Ascending aorta (tissue), 2 donors: ENCODE measurements at places on chromosomes 5 and 9.

DNA sequence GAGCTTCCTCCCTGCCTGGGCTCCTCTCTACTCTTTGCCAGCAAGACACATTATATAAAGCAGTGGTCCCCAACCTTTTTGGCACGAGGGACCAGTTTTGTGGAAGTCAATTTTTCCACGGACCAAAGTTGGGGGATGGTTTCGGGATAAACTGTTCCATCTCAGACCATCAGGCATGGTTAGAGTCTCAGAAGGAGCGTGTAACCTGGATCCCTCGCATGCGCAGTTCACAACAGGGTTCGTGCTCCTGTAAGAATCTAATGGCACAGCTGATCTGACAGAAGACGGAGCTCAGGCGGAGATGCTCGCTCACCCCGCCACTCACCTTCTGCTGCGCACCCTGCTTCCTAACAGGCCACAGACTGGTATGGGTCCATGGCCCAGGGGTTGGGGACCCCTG lies 142.8 kb downstream of the LIFR start:
- no peak for DNase-seq

- no peak for DNase-seq
These were observed 31.8 kb upstream of the PTGS1 start for GRCh38 chr9:122338994-122339393.

- no peak for DNase-seq
These were observed 28.2 kb downstream of the TPPP start for GRCh38 chr5:664994-665360.

GRCh38 chr5:94499806-94500205 lies 118.6 kb downstream of the KIAA0825 start:
- DNase-seq: no peak

DNA sequence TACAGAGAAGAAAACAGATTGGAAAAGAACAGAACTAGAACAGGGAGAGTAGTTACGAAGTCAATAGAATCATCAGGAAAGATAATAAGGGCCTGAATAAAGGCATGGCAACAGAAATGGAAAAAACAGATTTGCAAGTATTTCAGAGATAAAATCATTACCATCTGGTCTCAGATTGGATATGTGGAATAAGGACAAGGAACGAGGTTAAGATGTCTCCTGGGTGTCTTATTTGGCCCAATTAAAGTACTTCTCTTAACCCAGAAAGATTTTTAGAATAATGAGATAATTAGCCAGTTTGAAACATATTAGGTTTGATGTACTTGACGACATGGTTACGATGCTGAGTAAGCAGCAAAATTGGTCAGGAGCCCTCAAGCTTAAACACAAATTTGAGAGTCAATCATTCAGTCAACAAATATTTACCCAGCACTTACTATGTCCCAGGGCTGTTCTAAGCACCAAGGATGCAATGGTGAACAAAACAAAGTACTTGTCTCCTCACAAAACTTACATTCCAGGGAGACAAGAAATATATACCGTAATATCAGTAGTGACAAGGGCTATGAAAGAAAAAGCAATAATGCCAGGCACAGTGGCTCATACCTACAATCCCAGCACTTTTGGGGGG lies 18.3 kb downstream of the RICTOR start:
- DNase-seq: no peak

- DNase-seq: no peak
These were observed 23.3 kb upstream of the TRMT10B start for GRCh38 chr9:37730256-37730655.

DNA sequence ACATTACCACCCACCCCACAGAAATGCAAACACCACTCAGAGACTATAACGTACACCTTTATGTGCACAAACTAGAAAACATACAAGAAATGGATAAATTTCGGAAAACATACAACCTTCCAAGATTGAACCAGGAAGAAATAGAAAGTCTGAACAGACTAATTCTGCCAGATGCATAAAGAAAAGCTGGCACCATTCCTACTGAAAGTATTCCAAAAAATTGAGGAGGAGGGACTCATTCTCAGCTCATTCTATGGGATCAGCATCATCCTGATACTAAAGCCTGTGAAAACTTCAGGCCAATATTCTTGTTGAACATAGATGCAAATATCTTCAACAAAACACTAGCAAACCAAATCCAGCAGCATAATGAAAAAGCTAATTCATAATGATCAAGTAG lies 115.1 kb upstream of the CD180 start:
- no peak for DNase-seq

DNA sequence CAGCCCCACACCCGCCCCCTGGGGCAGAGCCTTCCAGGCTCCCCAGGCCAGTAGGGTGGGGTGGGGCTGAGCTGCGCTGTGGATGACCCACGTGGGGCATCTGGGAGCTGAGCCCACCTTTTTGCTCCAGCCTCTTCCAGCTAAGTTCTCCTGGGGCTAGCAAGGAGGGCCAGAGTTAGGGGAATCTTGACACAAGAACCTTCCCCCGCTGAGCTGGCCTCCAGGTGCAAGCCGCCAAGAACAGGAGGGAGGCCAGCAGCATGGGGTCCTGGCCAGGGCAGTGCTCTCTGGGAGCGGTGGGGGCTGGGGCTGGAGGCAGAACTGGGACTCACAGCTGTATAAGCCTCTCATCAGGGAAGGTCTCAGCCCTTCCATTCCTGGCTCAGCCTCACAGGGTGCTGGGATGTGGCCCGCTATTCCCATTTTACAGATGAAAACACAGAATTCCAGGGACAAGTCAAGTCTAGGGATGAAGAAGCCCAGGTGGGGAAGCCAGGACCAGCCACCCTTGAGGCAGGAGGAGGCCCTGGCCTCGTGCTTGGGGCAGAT lies 21.5 kb downstream of the SARDH start:
- DNase-seq: no peak

DNA sequence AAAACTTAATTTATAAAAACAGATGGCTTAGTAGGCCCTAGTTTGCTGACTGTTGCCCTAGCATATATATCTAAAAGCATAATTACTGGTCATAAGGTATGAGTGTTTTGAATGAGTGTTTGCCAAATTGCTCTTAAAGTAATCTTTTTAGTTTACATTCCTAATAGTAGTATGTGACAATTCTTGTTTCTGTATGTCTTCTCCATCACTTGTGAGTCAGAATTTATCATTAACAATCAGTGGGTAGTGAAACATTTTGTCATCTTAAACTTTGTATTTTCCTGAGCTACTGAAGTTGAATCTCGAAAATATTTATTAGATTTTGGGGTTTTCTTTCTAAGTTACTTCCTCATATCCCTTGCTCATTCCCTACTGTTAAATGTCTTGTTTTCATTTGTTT lies 49.6 kb downstream of the APC start:
- DNase-seq: no peak

DNA sequence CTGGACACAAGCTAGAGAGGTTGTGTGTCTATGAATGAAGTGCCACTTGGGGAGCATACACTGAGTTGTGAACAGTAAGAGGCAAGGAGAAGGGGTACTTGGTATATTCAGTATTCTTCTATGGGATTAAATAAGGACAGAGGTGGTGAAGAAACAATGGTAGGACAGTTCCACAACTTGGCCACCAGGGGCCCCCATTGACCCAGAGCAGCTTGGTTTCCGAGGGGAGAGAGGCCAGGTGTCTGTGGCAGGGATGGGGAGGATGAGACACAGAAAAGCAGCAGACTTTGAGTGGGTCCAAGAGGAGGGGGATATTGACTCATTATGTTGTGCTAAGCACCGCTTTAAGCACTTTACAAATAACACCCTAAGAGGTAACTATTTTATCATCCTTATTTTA lies 220.6 kb downstream of the MELK start:
- no peak for DNase-seq

DNA sequence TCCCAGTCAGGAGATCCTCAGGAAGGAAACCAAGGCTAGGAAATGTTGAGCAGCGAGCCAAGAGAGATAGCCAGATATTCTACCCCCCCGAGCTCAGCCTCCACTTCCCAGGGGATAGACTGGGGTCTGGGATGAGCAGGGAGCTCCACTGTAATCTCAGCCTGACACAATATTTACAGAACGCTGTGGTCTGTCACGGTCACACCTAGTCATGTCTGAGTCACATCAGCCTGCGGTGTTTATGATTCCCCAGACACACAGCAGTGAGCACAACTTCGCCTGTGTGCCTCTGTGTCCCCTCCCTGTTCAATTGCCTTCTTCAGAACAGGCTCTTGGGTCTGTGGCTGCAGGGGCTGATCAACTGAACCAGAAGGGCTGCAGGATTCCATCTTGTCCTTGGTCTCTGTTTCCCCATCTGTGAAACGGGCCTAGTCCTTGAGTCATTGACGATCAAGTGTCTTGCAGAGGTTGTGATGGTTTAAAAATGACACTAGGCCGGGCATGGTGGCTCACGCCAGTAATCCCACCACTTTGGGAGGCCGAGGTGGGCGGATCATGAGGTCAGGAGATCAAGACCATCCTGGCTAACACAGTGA lies 8.6 kb upstream of the PRRX2 start:
- DNase-seq: no peak

GRCh38 chr9:84950879-84951811 lies 281.6 kb downstream of the NTRK2 start:
- DNase-seq: no peak

DNA sequence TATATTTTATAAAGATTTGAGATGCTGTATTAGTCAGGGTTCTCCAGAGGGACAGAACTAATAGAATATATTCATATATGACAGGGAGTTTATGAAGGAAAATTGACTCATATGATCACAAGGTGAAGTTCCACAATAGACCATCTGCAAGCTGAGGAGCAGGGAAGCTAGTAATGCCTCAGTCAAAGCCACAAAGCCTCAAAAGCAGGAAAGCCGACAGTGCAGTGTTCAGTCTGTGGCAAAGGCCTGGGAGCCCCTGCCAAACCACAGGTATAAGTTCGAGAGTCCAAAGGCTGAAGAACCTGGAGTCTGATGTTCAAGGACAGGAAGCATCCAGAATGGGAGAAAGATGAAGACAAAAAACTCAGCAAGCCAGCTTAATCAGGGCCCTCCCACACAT lies 382.2 kb downstream of the LRRC70 start:
- DNase-seq: no peak

DNA sequence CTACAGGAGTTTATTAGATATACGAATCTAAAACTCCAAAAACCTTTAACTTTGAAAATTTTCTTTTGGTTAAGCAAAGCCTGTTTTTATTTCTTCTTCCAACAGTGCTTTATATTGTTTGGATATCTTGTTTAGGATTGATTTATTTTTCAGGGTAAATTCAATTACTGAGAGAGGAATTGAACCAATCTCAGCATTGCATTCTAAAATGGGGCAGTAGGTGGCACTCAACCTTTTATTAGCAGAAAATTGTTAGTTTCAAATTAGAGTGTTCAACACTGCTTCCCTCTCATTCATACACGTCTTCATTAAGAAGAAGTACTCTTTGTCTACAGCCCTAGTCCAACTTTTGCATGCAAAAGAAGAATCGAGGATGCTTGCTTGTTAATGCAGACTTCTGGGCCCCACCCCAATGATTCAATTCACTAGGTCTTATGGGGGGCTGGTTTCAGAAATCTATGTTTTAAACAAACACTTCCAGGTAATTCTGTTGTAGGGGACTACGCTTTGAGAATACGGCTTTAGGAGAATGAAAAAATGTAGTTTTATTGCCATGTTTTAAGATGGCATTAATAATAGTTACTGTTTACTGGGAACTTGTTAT lies 26.6 kb downstream of the MRPL22 start:
- no peak for DNase-seq

GRCh38 chr5:100299261-100299660 lies 235.9 kb upstream of the FAM174A start:
- no peak for DNase-seq

GRCh38 chr9:134536101-134536900 lies 105.3 kb upstream of the COL5A1 start:
- DNase-seq: no peak
